Stimulated activated CD4-positive, alpha-beta T cell treated with anti-CD3 and anti-CD28 coated beads, Interleukin-12 subunit alpha, Interleukin-12 subunit beta, amount 100 ng/mL, for 24 hours (primary cell): ENCODE measurements at places on chromosomes 7 and 10.

DNA sequence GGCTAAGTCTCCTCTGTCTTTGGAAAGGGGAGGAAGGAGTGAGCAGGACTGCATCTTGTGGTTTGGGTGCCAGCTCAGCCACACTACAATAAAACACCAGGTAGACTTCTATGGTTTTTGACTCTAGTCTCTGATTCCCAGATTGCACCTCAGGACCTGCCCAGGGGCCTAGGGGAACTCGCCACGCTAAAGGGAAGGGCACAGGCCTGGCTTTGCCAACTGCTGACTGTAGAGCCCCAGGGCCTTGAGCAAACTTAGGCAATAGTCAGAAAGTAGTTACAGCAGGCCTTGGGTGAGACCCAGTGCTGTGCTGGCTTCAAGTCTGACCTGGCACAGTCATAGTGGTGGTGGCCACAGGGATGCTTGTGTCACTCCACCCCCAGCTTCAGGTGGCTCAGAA is 24.2 kb upstream of the PRR15 start:
- no peak for DNase-seq

DNA sequence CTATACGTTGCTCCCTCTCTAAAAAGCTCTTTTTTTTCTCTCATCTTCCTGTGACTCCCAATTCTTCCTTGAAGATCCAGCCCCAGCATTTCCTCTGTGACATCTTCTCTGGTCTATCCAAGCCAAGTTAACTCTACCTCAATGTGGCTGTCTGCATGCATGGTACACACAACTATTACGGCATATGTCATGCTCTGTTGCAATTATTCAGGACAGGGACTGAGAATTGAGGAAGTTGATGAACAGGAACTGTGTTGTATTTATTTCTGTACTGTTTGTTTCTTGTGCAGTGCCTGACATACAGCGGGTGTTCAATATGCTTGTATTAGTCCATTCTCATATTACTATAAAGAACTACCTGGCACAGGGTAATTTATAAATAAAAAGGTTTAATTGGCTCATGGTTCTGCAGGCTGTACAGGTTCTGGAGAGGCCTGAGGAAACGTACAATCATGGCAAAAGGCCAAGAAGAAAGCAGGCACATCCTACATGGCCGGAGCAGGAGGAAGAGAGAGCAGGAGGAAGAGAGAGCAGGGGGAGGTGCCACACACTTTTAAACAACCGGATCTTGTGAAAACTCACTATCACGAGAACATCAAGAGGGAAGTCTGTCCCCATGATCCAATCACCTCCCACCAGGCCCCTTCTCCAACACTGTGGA is 6.3 kb downstream of the TRPV5 start:
- DNase-seq, result no peak

DNA sequence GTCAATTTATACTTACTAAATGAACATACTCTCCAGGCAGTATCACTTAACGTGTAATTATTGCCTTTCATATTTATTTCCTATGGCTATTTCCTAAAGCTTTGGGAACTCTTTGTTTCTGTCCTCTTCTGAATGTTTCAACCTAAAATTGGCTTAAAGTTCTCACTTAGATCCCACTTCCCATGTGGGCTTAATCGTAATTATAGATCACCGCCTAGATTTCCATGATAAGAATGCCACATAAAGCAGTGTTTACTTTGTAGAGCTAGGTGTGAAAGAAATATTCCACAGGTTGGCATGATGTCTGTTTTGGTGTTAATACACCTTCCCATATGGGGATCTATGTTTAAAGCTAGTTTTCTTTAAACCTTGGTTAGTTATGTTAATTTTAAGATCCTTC is 1.5 kb downstream of the HDAC9 start:
- no peak for DNase-seq

- DNase-seq, result no peak
Observed at GRCh38 chr10:21398563-21399231, 126.8 kb downstream of the SKIDA1 start.

GRCh38 chr7:73717025-73717807 is 2.3 kb downstream of the STX1A start:
- no peak for DNase-seq

DNA sequence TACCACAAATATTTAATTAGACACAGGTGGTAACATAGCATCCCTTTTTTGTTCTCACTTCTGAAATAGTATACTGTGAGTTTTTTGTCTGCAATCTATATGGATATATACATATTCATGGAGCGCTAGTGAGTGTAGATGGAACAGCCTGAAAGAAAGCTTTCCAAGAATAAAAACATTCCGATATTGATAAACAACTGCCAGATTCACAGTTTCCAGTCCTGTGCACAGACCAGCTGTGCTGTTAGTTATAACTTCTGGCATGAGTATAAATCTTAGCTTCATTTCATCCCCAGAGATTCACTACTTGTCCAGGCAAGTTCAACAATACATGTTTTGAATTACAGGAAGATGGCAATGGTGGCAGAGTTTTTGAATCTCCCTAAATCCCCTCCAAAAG is 467.1 kb upstream of the STEAP1 start:
- DNase-seq, result no peak

GRCh38 chr7:2282185-2282751 is 32.0 kb downstream of the SNX8 start:
- no peak for DNase-seq

- no peak for DNase-seq
Observed at GRCh38 chr7:137354396-137354795, 10.9 kb upstream of the PTN start.

DNA sequence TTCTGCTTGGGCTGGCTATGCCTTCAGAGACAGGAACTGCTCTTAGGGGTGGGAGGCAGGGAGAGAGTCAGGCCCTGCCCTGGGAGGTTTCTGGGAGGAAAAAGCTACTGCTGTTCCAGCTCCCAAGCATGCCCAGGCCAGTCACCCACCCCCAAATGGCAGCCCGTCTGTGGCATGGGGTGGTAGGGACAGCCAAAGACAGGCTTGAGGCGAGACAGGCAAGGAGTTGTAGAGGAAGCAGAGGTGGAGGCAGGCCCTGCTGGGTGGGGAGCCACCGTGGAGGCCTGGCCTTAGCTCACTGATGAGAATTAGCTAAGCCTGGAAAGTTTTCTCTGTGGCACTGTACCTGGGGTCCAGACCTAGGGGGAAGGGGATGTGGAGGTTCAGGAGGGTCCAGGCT is 6.6 kb upstream of the SAMD8 start:
- DNase-seq, result no peak
